T-helper 1 cell (primary cell): ENCODE measurements at places on chromosomes 6 and 20.

DNA sequence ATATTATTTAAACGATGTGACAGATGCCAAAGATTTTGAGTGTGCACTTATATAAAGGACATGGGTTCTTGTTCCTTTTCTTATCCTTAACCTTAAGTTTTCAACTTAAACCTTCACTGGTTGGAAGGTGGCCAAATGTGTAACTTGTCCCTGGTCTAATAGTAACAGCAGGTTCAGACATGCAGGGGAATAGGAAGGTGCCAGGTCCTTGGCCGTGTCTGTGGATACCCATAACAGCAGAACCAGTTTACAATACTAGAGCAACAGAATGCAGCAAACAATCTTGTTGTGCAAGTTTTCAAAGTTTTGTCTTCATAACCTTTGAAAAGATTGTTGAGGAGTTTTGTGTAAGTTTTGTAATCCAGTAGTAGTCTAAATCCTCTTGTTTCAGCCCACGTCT is 4.4 kb downstream of the MYB start:
- no peak for DNase-seq

- DNase-seq, result no peak
Measured at GRCh38 chr6:28721372-28721771, 195.7 kb downstream of the GPX5 start.

DNA sequence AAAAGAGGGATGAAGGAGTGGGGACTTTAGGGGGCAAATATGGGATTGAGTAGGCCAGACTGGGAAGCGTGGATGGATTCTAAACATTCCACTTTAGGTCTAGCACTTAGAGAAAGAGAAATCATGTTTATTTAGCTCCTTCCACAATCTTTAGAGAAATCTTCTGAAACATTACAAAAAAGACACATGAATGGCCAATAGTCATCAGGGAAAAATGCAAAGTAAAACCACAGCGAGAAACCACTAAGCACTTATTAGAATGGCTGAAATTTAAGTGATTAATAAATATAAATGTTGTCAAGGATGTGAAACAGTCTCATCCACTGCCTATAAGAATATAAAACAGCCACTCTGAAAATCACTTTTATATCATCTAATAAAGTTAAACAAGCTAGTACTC is 46.9 kb downstream of the HLA-A start:
- DNase-seq, result no peak

DNA sequence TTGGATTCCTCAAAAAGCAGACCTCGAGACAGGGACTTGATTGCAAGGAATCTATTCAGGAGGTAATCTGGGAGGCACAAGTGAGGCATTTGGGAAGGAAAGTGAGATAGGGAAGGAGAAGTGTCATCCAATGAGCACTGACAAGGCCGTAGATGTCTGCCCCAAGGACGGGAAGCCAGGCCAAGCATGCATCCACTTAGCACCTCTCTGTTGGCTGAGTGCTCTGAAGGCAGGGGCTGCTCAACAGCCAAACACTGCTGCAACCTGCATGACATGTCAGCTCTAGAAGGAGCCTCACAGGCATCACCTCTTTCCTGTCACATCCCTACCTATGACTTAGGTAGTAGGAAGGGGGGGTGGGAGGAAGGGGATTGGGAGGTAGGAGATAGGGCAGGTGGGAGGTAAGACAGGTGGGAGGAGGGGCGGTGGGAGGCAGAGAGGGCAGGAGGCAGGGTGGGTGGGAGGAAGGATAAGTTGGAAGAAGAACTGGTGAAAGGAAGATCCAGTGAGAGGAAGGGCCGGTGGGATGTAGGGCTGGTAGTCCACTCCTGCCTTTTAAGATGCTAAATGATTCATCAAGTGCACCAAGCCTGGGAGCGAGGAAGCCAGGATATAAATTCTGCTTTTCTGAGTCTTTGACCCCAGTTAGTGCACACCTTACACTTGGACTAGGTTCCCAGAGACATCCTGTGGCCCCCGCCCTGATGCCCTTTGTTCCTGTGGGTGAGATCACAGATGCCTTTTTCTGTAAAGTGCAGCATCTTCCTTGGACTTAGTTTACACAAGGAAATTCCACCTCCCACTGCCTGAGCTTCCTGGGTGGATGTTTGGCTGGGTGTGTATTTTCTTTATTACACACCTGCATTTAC is 83.8 kb upstream of the NXT1 start:
- DNase-seq, result no peak

GRCh38 chr6:41372832-41373626 is 37.6 kb downstream of the NCR2 start:
- DNase-seq, result no peak

DNA sequence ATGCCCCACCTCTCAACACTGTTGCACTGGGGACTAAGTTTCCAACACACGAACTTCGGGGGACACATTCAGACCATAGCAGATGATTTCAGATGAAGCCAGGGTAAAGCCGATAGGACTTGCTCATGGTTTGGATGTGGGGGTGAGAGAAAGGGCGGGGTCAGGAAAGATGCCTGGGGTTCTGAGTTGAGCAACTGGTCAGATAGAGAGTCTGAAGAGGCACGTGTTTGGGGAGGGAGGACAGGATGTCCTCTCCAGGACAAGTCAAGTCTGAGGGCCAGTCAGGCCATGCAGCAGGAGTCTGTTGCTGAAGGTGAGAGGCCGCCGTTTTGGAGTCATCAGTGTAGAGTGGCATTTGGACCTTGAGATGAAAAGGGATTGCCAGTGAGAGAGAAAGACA is 197.9 kb upstream of the SNX9 start:
- DNase-seq, result no peak

GRCh38 chr6:157268835-157269234 is 54.5 kb downstream of the TMEM242 start:
- DNase-seq, result no peak

DNA sequence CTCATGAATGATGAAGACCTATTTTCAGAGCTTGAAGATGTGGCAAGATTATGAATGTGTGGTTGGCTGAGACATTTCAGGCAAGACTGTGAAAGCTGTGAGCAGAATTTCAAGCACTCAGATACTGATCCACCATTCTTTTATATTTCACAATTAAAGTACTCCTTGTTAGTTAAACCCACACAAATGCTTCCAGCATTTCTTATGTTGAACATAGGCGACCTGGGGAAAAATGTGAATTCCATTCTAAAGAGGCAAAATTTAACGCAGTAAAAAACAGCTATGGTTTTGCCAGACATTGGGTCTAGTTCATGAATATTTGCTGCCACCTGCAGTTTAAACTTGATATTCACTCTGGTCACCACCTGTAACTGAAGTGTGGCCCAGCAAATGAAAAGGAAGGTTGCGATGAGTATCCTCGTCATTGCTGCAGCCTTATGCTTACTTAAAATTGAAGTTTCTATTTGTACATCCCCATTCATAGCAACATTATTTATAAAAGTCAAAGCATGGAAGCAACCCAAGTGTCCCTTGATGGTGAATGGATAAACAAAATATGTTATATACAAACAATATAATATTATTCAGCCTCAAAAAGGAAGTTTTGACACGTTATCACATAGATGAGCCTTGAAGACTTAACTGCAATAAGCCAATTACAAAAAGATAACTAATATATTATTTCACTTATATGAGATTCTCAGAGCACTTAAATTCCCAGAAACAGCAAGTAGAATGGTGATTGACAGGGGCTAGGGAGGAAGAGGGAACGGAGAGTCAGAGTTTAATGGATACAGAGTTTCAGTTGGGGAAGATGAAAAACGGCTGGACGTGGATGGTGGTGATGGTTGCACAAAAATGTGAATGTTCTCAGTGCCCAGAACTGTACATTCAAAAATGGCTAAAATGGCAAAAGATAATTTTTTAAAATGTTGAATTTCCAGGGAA is 32.4 kb upstream of the FAM184A start:
- DNase-seq, result peak; percentile 17

- DNase-seq, result no peak
Measured at GRCh38 chr20:44692932-44693480, 22.2 kb upstream of the CCN5 start.
